NCI-H524 treated with DMSO at 0.1 percent for 48 hours (cell line): ENCODE measurements at places on chromosomes 5 and 9.
A peak's percentile ranks its signal among the peaks of the same experiment; 100 is the strongest.

DNA sequence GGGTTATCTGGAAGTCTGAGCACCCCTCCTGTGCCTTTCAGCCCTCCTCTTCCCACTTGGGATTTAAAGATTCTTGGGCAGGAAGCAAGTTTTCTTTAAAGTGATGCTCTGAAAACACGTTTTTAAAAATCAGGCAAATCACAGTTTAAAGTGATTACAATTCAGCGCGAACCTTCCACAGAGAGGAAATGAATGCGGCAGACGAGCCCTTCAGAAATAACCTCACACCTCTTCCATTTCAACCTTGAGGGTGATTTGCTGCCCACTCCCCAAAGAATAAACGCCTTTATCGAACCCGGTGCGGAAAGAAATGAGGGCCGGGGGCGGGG, 2.3 kb upstream of the EFNA5 start:
- DNase-seq, result no peak

- DNase-seq, result no peak
These were observed 78.0 kb downstream of the NRG2 start for GRCh38 chr5:139964994-139965565.

DNA sequence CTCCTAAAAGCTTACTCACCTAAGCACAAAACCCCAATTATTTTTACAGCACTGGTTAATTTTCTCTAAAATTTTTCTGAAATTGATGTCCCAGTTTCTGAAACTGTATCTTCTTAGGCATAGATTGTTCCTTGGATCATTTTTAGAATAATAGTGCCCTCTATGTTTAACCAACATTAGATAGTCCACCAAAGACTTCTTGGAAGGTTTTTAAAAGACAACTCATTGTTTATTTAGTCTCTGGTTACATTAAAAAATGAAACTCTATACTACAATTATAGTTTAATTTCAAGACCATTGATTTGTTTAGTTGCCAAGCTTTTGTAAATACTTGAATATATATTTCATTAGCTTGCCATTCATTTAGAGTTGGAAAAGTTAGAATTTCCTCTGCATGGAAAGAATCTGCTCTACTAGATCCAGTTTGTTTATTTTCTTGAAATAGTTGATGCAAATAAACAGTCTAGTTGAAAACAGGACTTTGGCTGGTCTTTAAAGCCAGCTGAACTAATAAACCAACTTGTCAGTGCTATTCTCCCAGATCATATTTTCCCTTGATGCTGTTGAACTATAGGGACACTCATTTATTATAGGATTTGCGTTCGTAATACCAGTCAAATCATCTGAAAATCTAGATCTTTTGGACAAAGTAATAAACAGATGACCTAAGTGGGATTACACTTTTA, 990.5 kb downstream of the TLE1 start:
- no peak for DNase-seq

DNA sequence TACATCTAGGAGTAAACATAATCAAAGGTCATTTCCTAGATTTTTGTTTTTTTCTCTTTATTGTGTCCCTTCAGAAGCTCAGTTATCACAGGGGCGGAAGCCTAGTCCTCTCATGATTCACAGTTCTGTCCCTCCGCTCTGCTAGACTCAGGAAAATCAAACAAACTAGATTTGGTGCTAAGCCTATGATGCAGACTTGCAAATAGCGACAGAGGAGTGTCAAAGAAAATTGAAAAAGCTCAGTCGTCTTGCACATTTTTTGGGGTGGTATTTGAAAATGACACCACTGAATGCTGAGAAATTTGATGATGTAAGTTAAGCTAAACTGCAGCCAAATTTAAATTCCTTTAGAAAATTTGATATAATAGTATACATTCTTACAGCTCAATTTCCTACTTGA, 59.0 kb downstream of the CDH10 start:
- no peak for DNase-seq

DNA sequence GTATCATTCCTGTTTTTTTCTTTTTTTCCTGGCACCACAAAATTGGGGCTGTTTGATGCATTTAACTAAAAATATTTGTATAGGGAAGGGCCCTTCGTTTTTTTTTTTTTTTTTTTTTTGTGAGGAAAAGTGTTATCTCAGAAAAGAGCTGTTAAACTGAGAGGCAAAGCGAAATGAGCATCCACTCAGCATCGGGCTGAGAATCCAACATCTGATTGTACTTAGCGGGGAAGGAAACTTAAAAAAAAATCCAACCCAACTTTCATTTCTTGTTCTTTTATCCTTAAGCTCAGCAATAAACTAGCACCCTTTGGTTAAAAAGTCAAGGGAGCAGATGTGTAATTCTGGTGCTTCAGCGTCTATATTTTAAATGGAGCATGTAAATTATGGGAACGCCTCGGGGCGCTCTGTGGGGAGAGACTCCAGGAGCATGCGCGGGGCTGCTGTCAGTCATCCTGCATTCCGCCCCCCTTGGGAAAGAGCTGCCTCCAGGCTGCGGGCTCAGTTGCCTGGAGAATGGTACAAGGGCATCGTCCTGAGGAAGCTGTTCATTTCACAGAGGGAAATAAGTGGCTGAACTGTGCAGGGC, 33.3 kb downstream of the DMRT2 start:
- peak; percentile 15 for DNase-seq

DNA sequence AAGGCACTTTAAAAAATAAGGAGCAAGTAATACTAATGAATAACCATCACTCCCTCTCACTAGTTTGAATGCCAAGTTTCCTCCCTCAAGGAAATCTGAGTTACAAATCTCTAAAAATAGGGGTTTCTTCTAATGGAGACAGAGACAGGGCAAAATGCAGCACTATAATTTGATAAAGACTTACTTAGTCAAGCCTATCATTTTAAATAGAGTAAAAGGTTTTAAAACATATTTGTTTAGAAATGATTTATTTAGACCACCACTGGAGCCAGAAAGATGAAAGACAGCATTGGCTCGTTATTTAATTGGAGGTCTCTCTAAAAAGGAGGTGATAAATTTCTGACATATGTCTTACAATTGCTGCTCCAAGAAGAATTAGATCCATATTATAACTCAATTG, 228.7 kb downstream of the TLE1 start:
- DNase-seq, result no peak

- no peak for DNase-seq
These were observed 185.4 kb downstream of the PJA2 start for GRCh38 chr5:109224276-109224882.

GRCh38 chr5:176739461-176740051, 70.8 kb upstream of the UNC5A start:
- DNase-seq, result no peak

DNA sequence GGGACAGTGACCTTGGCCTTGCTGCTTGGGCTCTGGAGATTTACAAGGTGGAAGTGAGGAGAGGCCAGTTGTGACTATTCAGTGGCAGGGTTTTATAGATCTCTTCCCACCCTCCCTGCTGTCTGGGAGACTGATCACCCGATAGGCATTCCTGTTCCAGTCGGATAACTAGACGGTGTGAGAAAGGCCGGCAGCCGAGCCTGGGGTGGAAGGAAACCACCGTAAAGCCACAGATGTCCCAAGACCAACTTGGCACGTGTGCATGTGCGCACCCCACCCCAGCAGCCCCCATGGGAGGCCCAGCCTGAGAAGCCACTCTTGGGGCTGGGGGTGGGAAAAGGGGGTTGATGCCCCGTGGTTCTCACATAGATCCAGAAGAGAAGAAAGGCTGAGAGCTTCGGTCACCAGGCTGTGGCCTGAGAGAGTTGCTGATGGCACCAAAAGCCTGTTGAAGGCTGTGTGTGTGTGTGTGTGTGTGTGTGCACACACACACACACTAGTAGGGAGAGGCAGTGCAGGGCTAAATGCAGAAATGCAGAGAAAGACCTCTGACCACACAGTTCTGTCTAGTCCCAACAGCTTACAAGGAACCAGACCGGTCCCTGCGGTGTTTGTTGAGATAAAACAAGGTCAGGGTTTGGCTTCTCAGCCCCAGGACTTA, 225.8 kb downstream of the FANCC start:
- no peak for DNase-seq

DNA sequence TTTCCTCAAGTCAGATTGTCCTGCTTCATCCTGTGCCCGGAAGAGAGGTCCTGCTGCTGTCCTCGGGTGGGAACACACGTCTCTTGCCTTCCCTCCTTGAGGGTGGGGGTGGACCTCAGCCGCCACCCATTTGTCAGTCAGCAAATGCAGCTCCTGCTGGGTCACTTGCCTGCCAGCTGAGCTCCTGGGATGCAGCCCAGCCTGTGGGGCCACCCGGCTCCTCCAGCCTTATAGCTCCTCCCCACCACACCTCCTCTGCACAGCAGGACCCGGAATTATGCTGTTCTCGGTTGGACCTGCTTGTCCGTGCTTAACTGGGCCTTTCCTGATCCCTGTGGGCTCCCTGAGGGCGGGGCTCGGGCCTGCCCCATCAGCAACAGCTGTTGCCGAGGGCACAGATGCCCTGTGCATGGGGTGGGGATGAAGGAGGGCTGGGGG, 52.7 kb downstream of the RXRA start:
- DNase-seq, result peak; percentile 82

- DNase-seq, result no peak
These were observed 35.7 kb upstream of the TRIM14 start for GRCh38 chr9:98154678-98155077.

DNA sequence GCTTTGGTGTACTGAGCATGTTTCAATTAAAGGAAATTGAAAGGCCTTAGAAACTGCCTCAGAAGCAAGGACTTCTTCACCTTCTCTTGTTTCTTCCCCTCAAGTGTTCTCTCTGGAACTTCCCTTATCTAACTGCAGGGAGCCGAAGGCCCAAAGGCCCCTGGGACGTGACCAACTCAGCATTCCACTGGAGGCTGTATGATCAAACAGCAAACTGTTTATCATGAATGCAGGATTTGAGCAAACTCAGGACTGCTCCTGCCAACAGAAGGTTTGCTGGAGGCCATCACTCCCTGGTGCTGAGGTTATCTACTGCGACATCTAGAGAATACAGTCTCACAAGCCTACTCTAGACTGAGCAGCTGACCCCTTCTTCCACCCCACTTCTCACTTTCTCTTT, 4.8 kb upstream of the CDH10 start:
- no peak for DNase-seq

- no peak for DNase-seq
These were observed 335.1 kb upstream of the DMAC1 start for GRCh38 chr9:8134635-8135034.

DNA sequence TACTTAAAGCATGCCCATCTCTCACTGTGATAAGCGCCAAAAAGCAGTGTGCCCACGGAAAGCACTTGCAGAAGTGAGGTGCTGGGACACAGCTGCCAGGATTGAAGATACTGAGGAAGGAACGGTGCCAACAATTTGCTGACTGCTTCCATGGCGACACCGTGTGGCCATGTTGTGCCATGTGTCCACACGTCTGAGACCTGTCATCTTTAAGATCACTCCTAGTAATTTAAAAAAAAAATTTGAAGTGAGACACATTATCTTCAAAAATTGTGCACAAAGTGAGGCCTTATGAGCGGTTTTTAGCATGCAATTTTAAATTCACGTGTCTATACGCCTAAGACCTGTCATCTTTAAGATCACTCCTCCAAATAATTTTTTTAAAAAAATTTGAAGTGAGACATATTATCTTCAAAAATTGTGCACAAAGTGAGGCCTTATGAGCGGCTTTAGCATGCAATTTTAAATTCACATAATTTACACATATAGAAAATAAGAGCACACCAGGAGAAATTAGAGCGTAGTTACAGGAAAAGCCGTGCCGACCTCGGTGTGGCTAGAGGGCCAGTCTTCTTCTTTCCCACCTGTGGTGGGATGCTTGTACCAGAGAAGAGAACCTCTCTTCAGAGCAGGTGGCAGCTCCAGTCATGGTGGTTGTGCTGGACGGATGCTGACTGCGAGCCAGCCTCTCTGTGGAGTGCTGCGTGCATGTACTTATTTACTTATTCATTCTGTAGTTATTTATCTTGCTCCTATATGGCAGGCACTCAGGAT, 21.4 kb upstream of the FLT4 start:
- DNase-seq, result no peak
